ENCODE measurements at places on chromosomes 1 and 21. TPM values are rescaled to one million over a fixed set of nuclear protein-coding genes. Genes with fewer than 3 reads are reported as not detected.

GRCh38 chr1:213385806-213386324, 334.8 kb downstream of the RPS6KC1 start:
- H3K4me1 ChIP-seq = peaks cover 8% of the 10 kb centered on the region
- H3K4me3 ChIP-seq = no peak overlapping the region

STYXL2 gene
- total RNA-seq = 0.59 TPM

DNA sequence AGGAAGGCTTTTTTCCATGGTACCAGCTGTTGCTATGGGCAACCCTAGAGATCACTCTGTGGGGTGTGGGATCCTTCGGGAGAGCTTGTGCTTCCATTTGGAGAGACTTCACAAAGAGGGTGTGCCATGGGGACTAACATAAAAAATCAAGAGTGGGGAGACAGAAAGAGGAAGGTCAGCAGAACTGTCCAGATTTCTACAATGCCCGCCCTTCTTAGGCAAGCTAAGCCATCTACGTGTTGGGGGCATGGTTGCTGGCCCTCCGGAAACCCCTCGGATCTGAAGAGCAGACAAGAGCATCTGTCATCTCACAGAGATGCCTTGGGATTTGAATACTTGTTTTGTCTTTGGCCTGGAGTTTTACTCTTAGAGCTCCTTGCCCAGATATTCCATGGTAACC, 83.9 kb upstream of the ZNF648 start:
- H3K4me3 ChIP-seq = no peak overlapping the region
- H3K4me1 ChIP-seq = peaks cover 19% of the 10 kb centered on the region
- no peaks in the 10 kb centered on the region for H3K36me3 ChIP-seq
- no peak overlapping the region for H3K27ac ChIP-seq

FABP3 gene
- total RNA-seq = 18.0 TPM

DNA sequence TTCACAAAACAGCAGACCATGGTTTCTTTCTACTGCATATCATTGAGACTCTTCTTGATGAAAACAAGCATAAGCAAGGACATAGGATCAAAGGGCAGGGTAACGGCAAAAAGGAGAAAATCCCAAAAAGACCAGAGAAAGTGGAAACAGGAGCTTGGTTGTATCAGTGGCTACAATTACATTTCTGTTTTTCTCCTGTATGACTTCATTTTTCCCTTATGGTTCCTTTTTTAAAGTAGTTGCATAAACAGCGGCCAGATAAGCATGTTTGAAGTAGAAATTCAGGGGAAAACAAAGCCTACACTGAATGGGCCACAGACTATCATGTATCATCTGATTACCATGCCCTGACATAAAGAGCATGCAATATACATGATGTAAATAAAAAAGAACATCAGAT, 4.6 kb downstream of the EGLN1 start:
- no peak overlapping the region for H3K4me3 ChIP-seq
- H3K36me3 ChIP-seq = no peaks in the 10 kb centered on the region
- no peak overlapping the region for H3K27ac ChIP-seq
- H3K27me3 ChIP-seq = peaks cover 33% of the 10 kb centered on the region
- peaks cover 34% of the 10 kb centered on the region for H3K4me1 ChIP-seq

OR13G1 gene
- total RNA-seq = not detected

DNA sequence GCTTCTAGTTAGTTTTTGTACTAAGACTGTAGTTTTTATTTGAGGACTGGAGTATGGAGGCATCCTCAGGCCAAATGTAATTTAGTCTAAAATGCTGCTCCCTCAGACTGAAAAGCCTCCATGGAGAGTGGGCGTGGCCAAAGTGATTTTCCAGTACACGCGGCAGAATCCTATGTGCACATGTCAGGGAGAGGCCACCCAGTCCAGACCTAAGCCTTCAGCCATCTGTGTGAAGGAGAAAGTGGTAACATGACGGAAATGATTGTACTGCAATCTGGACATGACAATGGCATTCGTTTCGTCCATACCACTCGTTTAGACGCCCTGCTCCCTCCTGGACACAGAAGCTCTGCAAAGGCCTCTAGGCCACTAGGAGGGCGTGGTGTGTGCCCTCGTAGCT, 56.2 kb downstream of the PCP4 start:
- H3K27ac ChIP-seq = no peak overlapping the region
- no peak for DNase-seq
- H3K27me3 ChIP-seq = no peaks in the 10 kb centered on the region

SERPINC1 gene
- total RNA-seq = 1.0 TPM

OR2L8 gene
- total RNA-seq = not detected

DNA sequence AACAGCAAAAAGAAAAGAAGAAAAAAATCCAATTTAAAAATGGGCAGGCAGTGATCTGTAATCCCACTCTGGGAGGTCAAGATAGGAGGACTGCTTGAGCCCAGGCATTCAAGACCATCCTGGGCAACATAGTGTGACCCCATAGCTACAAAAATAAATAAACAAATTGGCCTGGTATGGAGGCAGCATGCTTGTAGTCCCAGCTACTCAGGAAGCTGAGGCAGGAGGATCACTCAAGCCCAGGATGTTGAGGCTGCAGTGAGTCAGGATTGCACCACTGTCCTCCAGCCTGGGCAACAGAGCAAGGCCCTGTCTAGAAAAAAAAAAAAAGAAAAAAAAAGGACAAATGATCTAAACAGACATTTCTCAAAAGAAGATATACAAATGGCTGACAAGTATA, 99.6 kb downstream of the EIF4G3 start:
- H3K27me3 ChIP-seq = no peaks in the 10 kb centered on the region
- DNase-seq = no peak
- H3K4me1 ChIP-seq = peaks cover 8% of the 10 kb centered on the region
- no peak overlapping the region for H3K4me3 ChIP-seq
- H3K36me3 ChIP-seq = peaks cover 3% of the 10 kb centered on the region

DNA sequence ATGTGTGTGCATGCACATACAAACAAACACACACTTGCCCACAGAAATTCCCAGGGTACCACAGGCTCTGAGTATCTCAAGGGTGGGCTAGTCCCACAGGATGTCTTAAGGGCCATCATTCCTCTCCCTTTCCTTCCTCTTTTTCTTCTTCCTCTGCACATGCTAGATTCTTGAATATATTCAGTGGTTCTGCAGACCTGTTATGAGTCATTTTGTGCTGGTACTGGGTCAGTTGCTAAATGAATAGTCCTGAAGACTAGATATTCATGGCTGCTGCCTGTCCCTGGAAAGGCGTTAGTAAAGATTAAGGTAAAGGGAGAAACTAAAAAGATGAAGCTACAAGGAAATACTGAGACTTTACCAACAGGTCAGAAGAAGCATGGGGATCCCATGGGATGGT, 256.7 kb upstream of the KIAA0040 start:
- H3K4me1 ChIP-seq = peaks cover 8% of the 10 kb centered on the region
- no peak for DNase-seq
- H3K36me3 ChIP-seq = no peaks in the 10 kb centered on the region
- H3K4me3 ChIP-seq = no peak overlapping the region

GRCh38 chr1:59747420-59748024, 67.2 kb upstream of the HOOK1 start:
- H3K27me3 ChIP-seq = no peaks in the 10 kb centered on the region
- no peaks in the 10 kb centered on the region for H3K36me3 ChIP-seq

OPRD1 gene
- total RNA-seq = 2.5 TPM

DNA sequence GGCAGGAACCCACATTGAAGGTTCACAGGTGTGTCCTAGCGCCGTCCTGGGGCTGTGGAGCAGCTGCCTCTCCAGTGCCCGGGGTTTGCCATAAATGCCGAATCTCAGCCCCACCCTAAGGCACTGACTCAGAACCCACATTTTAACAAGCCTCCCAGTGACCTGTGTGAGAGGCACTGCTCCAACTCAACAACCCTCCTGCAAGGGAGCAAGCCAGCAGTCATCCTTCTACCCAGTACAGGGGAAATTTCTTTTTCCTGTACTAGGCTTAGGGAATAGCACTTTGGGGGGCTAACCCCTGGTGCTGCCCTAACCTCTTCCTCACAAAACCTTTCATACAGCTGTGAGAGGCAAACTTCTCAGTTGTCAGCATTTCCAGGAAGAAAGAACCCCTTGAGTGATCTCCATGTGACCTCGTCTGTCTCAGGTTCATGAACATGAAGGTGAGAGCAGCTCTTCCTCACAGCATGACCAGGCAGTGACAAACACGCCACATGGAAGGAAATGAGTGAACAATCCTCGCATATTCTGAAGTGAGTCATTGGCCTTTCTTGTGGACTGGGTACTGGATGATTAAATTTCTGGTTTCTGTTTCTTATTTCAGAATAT, 11.4 kb upstream of the BCAR3 start:
- no peak overlapping the region for H3K27ac ChIP-seq
- no peaks in the 10 kb centered on the region for H3K36me3 ChIP-seq
- DNase-seq = no peak
- H3K27me3 ChIP-seq = no peaks in the 10 kb centered on the region

BARHL2 gene
- not detected for total RNA-seq

DNA sequence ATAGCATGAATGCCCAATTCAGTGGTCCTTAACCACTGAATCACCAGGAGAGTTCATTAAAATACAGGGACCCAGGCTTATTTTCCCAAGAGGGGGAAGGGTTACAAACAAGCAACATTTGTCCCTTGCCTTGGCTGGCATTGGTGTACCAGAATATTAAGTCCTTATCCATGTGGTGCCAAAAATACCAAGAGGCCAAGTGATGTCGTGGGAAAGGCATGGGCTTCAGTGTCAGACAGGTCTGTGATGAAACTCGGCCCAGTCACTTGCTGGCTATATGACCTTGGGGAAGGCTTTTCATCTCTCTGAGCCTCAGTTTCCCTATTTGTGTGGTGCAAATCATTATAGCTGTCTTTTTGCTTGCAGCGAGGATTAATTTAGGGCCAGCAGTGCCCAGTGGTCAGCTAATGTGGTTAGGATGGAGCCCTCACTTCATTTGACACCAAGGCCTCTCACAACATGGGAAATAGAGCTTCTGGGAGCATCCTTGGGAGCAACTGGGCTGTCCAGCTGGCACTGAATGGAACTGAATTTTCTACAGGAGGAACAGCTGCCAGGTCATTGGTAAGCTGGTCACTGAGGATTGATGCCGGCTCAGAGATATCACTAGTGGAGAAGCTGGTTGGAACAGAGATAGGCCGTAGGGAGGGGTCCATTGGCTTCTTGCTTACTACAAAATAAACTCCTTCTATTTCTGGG, 77.2 kb upstream of the PPP2R5A start:
- no peaks in the 10 kb centered on the region for H3K27me3 ChIP-seq
- no peak for DNase-seq
- H3K36me3 ChIP-seq = no peaks in the 10 kb centered on the region
- no peak overlapping the region for H3K27ac ChIP-seq

DNA sequence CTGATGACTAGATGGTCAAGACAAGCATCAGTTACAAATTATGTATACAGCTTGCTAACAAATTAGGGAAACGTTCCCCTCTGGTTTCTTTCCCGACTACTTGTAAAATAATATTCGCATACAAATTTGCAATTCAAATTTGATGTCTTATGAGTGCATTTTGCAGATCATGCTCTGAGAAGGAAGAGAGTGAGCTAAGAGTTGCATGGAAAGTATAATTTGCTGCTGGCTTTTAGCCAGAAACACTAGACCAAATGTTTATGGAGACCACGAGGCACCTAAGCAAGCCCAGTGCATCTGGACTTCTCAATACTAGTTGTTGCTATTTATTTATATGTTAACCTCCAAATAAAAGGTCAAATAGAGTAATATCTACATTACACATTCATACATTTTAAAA, 216.0 kb downstream of the SMYD3 start:
- no peaks in the 10 kb centered on the region for H3K36me3 ChIP-seq
- H3K27ac ChIP-seq = no peak overlapping the region

MAN1C1 gene
- total RNA-seq = 10.4 TPM

DNA sequence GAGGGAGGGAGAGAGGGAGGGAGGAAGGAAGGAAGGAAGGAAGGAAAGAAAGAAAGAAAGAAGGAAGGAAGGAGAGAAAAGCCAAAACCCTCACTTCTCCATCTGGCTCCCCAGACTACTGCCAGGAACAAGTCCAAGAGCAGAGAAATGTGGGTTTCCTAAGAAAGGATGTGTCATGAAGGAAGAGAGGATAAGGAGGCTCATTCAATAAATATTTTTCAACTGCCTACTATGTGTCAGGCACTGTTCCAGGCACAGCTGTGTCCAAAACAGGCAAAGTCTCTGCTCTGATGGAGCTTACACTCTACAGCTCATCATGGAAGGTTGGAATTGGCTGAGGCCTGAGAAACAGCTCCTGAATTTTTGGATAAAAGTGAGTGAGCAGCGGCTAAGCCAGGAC, 42.6 kb upstream of the ATP2B4 start:
- H3K27me3 ChIP-seq = no peaks in the 10 kb centered on the region
- no peak overlapping the region for H3K27ac ChIP-seq
- peaks cover 4% of the 10 kb centered on the region for H3K4me1 ChIP-seq
- no peaks in the 10 kb centered on the region for H3K36me3 ChIP-seq
- DNase-seq = no peak

GRCh38 chr1:153841463-153841994, 66.3 kb downstream of the SLC27A3 start:
- H3K27ac ChIP-seq = no peak overlapping the region
- no peak for DNase-seq
- H3K36me3 ChIP-seq = no peaks in the 10 kb centered on the region
- no peaks in the 10 kb centered on the region for H3K4me1 ChIP-seq
- no peaks in the 10 kb centered on the region for H3K27me3 ChIP-seq
- no peak overlapping the region for H3K4me3 ChIP-seq

GRCh38 chr1:156655151-156655903, 13.4 kb downstream of the BCAN start:
- H3K4me3 ChIP-seq = no peak overlapping the region
- H3K36me3 ChIP-seq = no peaks in the 10 kb centered on the region
- no peak overlapping the region for H3K27ac ChIP-seq
- peaks cover 93% of the 10 kb centered on the region for H3K27me3 ChIP-seq
- no peak for DNase-seq

DNA sequence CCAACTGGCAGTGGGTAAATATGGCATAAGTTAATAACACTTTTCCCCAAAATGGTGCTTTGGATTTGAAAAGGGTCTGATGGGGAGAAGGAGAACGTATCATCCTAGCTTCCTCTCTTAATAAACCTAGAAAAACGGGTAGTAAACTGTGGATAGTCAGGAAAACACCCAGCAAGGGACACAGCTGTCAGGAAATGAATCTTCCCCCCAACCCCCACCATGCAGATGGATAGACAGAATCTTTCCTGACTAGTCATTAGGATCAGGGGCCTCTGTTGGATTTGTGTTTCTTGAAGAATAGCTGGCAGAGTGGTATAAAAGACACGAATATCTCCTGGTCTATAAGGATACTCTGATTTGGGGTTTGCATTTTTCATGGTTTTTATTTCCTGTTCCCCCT, 22.5 kb upstream of the LAX1 start:
- peaks cover 27% of the 10 kb centered on the region for H3K4me1 ChIP-seq
- H3K27ac ChIP-seq = no peak overlapping the region
- H3K36me3 ChIP-seq = peaks cover 4% of the 10 kb centered on the region
- H3K4me3 ChIP-seq = no peak overlapping the region

All from WTC11 (cell line).